Cardiac ventricle fibroblast (primary cell): ENCODE measurements at places on chromosomes 11 and 22. TPM values are rescaled to one million over a fixed set of nuclear protein-coding genes. Genes with fewer than 3 reads are reported as not detected.

MYO7A gene
- total RNA-seq = 0.24 and 0.56 TPM in 2 replicates

TUB gene
- total RNA-seq = 7.6 and 10.9 TPM in 2 replicates

CSF2RB gene
- total RNA-seq = 0.05 and 0.19 TPM in 2 replicates

CD3G gene
- total RNA-seq = not detected in 2 replicates

BACE1-AS gene
- total RNA-seq = 2.8 and 3.2 TPM in 2 replicates
